ENCODE measurements at places on chromosomes 7 and 10.

GRCh38 chr10:80750268-80750667 lies 212.6 kb downstream of the SH2D4B start:
- no peak for DNase-seq

- DNase-seq = no peak
Measured at GRCh38 chr7:27254625-27255024, 12.0 kb downstream of the EVX1 start.

DNA sequence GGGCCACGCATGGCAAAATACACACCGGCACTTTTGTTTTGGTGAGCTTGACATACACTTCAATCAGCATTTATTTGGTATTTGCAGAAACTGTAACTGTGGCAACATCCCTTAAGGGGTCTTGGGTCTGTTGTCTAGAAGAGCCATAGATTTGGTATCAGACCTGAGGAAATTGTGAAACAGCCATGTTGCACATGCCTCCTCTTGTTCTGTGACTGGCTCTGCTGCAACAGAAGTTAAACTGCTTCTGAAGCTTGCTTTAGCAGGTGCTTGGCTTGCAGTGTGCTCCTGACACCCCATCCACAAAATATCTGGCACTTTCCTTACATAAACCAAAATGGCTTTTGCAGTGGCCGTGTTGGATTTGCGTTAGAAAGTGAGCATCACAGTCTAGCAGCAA lies 247.3 kb downstream of the GATA3 start:
- no peak for DNase-seq

DNA sequence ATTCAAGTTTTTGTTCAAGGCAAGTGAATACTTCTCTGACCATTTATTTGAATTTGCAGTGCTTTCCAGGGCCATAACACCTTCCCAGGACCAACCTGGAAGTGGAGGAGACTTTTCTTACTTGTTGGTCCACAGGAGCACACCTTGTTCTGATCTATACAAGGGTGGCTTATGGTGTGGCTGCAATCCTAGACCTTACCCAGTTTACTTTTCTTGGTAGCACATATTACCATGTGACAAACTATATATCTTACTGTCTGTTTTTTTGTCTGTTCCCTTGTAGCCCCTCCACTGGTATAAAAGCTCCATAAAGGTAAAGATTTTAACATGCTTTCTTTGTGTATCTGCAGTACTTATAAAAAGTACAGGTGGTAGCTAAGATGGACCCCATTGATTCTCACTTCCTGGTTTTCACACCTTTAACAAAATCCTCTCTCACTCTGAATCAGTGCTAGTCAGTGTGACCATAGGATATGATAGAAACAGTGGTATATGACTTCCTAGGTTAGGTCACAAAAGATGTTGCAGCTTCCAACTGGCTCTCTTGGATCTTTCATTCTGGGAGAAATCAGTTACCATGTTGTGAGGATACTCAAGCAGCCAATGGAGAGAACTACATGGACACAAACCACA lies 5.6 kb upstream of the ASB4 start:
- DNase-seq = no peak

DNA sequence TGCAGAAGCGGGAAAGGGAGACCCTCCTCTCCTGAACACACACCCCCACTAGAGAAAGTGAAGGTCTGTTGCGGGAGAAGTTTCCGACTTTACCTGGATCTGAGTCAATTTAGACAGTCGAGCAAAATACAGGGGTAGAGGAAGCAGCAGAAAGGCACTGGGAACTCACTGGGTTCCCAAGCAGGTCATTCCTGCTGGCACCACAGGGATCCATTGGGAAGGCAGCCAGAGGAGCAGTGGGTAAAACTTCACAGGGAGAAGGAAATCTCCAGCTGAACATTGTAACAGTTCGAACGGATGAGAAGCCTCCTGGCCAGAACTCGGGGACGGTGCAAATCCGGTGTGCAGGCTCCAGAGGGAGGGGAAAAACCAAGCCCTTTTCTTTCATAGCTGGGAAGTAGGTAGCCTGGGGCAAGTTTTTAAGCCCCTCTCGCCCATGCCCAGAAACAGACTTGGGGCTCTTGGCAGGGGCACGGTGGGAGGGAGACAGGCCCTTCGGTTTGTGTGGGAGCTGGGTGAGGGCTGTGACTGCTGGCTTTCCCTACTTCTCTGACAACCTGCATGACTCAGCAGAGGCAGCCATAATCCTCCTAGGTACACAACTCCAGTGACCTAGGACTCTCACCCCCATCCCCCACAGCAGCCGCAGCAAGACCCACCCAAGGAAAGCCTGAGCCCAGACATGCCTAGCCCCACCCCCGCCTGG lies 51.9 kb downstream of the DDC start:
- no peak for DNase-seq

DNA sequence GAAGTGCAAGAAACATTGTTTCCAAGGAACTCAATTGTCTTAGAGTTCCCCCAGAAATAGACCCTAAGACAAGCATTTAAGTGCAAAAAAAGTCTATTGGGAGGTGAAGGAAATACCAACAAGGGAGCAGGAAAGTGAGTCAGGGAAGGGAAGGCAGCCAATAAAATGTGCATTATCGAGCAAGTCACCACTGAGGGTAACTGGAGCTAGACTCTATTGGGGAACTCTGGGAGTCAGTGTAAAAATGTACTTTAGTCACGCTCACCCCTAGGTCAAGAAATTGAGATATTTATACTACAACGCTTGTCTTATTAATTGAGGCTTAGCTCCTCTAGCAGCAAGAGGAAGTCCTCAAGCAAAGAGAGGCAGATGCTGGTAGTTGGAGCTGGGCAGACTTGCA lies 137.7 kb downstream of the RTKN2 start:
- no peak for DNase-seq

DNA sequence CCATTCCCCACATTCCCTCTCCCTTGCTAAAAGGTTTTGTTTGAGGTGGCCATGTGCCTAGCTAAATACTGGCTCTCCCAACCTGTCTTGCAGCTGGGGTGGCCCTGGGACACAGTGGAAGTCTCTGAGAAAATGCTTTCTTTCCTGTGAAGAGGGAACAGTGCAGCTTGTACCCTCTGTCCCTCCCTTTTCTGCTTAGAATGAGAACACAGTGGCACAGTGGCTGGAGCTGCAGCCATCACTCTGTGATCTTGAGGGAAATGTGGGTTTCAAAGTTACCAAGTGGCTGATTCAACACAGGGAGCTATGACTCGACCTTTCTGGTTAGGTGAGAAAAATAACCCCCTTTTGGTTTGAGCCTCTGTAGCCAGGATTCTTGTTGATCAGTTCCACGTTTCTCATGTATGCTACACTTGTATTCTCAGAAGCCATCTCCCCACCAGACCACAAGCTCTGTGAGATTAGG lies 62.7 kb upstream of the CARD11 start:
- DNase-seq = no peak

GRCh38 chr7:102115931-102116330 lies 170.7 kb upstream of the SH2B2 start:
- no peak for DNase-seq

DNA sequence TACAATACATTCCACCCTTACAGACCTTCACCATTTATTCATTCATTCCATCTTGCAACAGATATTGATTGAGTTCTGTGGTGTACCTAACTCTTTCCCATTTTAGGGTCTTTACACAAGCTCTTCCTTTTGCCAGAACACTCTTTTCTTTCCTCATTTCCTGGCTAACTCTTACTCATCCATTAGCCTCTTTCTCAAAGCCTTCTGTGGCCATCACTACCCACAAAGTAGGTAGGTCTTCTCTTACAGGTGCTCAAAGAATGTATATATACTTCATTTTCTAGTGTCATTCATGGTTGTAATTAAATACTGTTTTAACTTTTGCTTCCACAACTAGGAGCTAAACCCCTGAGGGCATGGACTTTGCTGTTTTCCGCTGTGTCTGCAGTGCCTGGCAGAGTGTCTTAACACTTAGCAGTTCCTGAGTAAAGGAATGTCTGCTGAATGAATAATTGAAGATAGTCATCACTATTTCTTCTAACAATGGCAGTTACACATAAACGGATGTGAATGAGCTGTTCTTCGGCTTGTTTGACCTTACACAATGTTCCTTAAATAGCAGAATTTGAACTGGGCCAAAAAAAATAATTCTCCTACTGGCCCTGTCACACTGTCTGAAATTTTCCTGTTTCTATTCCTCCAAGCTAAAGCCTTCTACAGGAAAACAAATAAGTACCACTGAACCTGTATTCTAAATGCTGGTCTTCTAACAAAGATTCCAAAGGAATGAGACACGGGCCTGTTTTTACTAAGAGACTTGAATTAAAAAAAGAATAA lies 15.1 kb downstream of the BCAP29 start:
- DNase-seq = no peak

GRCh38 chr7:159046300-159046699 lies 98.4 kb downstream of the VIPR2 start:
- no peak for DNase-seq

DNA sequence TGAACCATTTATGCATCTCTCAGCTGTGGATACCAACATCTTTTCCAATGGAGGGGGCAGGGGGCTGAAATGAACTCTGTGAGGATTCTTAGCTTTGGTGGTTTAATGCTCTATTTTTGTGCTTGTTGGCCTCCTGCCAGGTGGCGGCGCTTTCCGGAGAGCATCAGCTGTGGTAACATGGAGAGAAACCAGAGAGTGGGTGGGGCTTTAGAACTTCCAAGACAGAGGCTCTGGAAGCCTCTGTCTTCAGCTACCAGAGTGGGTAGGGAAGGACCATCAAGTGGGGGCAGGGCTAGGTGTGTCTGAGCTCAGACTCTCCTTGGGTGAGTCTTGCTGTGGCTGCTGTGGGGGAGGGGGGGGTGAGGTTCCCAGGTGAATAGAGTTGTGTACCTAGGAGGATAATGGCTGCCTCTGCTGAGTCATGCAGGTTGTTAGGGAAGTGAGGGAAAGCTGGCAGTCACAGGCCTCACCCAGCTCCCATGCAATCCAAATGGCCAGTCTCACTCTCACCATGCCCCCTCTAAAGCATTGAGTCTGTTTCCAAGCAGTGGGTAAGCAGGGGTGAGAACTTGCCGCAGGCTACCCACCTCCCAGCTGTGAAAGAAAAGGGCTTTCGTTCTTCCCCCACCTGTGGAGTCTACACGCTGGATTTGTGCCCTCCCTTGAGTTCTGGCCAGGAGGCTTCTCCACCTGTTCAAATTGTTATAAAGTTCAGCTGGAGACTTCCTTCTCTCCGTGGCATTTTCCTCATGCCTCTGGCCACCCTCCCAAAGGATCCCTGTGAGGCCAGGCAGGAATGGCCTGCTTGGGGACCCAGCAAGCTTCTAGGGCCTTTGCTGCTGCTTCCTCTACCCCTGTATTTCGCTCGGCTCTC lies 527.0 kb downstream of the NEBL start:
- no peak for DNase-seq

DNA sequence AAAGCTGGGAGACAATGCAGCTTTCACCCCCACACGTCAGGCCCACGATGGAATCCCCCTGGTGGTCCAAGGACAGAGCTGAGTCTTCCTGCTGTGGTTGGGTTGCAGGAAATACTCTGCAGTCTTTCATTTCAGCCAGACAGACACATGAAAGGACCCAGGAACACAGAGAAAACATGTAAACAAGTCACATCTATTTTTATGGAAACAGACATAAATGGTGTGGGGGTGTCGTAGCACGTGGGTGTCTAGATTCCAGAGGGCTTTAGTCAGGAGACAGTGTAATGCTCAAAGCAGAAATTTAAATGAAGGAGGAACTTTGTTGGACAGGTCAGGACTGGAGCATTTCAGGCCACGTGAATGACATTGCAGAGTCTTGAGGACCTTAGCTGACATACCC lies 444.6 kb downstream of the SUGCT start:
- no peak for DNase-seq

DNA sequence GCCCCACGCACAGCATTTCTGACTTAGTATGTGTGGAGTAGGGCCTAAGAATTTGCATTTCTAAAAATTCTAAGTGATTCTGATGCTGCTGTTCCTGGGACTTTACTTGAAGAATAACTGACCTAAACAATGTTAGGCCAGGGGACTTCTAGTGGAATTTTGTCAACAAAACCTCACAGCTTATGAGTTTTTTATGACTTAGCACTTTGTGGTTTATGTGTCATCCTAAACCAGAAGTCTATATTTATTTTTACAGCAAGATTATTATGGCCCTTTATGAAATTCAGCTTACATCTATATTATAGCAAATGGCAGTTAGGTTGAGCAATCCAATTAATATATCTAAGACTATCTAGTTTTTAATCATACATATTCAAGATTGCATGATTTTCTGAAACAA lies 24.6 kb upstream of the BET1 start:
- no peak for DNase-seq

DNA sequence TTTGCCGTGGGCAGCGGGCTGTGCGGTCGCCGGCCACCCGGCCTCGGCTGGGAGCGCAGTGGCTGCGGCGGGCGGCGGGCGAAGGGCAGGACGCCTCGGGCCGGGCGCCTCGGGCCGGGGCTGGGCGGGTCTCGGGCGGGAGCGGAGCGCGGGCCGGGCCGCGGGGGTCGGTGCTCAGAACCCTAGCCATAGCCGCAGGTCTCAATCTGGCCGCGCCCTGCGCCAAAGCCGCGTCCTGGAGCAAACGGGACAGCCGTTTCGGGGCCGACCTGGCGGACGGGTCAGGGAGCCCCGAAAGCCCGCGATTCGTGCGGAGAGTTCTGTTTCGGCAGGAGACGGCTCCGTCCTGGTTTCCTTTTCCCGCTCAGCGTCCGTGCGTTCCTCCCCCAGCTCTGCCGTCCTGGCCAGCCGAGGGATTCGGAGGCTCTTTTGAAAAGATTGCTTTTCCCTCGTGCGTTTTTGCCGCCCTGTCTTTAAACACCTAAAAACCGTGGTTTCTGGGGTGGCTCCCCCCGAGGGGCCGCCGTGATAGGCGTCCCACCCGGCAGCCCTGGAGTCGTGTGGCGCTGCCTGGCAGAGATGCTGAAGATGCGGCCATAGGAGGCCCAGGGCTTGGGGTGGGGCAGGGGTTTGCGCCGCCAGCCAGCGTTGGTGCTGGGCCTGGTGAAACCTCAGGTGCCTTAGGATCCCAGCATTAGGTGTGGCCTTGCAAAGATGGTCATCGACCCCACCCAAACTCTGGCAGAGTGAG lies 727 bp downstream of the RET start:
- no peak for DNase-seq

DNA sequence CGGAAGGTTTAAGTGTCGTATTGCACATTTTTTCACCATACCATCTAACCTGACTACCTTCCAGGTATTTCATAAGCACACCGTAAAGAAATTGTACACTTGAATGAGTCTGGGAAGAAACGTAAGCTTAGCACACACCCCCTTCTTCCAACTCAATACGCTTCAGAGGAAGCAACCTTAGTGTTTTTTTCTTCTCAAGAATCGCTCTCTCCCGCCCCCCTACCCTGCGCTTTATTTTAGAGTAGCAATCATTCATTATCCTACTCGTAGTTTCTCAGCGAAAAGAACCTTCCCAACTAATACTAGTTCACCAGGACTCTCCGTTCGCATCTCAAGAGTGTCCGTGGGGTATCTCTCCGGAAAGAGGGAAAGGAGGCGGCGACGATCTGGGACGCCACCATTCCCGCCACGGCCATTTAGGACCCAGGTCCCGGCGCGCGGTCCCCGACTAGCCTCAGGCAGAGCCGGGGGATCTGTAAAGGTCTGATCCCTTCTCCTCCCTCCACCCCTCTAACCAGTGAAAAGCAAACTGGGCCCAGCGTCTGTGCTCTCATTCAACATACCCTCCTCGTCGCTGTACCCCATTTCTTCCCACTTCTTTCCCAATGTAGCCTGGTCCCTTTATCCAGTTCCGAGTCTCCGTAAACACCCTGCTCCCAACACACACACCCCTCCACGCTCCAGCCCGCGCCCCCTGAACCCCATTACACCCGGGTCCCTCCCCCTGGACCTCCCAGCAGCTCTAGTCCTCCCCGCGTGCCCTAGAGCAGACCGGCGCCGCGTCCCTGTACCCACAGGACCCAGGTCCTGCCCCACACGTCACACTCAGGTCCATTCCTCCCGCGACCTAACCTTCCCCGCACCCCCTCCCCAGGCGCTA lies 16.0 kb downstream of the MYOZ1 start:
- DNase-seq = no peak
